ENCODE measurements at places on chromosomes 2 and 18. TPM values are rescaled to one million over a fixed set of nuclear protein-coding genes. Genes with fewer than 3 reads are reported as not detected.

DNA sequence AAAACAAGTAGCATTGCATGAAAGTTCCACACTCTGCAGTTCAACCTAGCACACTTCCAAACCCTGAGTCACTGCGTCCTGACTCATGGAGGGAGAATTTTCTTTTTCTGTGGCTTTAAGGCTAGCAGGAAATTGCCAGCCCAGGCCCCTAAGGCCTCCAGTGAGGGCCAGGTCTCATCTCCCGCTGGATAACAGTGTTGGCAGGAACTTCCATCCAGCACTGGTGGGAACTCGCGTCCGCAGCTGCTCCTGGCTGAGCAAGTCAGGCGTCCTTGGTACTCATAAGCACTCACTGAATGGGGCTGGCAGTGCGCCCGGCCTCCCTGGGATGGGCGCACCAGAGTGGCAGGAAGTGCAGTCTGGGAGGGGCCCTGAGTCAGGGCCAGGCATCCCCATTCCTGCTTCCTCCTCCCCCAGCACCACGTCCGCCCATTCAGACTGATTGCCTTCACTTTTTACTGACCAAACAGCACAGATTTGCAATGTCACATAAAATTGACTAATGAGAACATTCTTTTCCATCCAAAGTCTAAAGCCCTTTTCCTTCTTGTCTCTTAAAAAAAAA lies 14.3 kb downstream of the MALL start:
- DNase-seq = peak; percentile 98
- H3K27ac ChIP-seq = peak overlapping the region; percentile 90
- peak overlapping the region; percentile 36 for H3K4me3 ChIP-seq

GRCh38 chr2:196606516-196606915 lies 33.0 kb upstream of the CCDC150 start:
- H3K27ac ChIP-seq = no peak overlapping the region
- peaks cover 11% of the 10 kb centered on the region for H3K4me1 ChIP-seq
- no peak for DNase-seq
- H3K36me3 ChIP-seq = no peaks in the 10 kb centered on the region
- H3K4me3 ChIP-seq = no peak overlapping the region

The SLC5A7 gene
- total RNA-seq = not detected

The AKAIN1 gene
- not detected for total RNA-seq

DNA sequence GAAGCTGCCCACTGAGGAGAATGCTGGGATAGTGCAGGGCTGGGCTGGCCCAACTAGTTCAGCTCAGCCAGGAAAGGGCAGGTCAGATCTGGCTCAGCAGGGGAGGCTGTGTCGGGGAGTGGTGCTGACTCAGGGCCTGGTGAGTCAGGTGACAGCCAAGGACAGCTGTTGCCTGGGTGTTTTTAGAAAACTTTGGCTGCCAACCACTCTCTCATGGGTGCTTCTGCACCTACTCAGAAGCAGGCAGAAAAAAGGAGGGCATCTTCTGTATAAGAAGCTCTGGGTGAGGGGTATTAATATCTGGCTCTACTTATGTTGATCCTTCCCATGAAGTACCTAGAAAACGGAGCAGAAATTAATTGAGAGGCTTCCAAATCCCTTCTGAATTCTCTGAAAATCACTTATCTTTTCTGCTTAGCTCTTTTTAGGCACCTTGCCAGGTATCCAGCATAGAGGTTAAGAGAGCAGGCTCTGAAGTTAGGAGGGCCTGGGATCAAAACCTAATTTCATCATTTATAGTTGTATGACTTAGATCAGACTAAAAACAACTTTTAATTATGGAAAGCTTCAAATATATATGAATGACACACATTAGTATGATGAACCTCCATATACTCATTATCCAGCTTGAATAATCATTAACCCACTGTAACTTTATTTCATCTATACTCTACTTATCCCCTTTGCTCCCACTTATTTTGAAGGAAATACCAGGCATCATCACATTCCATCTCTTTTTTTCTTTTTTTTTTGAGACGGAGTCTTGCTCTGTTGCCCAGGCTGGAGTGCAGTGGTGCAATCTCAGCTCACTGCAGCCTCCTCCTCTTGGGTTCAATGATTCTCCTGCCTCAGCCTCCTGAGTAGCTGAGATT lies 15.5 kb upstream of the RAB10 start:
- no peak overlapping the region for H3K4me3 ChIP-seq
- peak overlapping the region; percentile 69 for H3K27ac ChIP-seq
- no peaks in the 10 kb centered on the region for H3K36me3 ChIP-seq
- no peaks in the 10 kb centered on the region for H3K27me3 ChIP-seq
- peak; percentile 71 for DNase-seq
- H3K4me1 ChIP-seq = peaks cover 17% of the 10 kb centered on the region

DNA sequence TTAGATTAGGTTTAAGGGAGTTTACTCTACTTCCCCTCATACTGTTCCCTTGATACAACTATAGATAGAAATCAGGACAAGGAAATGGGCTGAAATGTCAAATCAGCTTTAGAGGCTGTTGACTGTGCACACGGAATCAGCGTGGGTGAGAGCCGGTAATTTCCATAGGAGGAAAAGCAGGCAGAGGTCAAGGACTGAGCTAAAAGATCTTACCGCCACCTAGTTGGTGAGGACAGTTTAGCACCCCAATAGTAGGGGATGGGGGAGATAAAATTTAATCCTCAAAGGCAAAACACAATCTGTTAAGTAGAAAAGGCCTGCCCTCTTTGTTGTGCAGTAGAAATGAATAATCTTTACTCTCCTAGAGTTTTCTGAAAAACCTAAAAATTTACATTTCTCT lies 1154.5 kb upstream of the CHAC2 start:
- no peak overlapping the region for H3K4me3 ChIP-seq
- H3K27ac ChIP-seq = no peak overlapping the region
- H3K4me1 ChIP-seq = no peaks in the 10 kb centered on the region
- H3K36me3 ChIP-seq = no peaks in the 10 kb centered on the region

- peaks cover 18% of the 10 kb centered on the region for H3K27me3 ChIP-seq
- H3K36me3 ChIP-seq = no peaks in the 10 kb centered on the region
- no peak for DNase-seq
- no peak overlapping the region for H3K27ac ChIP-seq
Measured at GRCh38 chr2:240322991-240323390, 112.5 kb upstream of the GPC1 start.

DNA sequence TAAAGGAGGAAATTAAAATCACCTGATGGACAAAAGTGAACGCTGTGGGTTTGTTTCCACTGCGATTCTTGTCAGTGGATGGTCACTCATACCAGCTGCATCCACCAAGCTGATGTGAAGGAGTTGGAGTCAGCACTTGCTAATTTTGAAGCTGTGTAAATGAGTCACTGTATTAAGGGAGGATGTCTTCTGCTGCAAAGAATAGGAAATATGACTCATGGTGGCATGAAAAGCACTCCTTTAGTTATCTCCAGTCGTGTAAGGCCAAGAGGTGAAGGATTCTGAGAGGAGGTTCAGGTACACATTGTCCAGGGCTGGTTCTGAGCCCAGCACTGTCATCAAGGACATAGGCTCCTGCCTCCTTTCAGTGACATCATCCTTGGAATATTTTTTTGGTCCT lies 71.7 kb upstream of the SKOR2 start:
- H3K4me1 ChIP-seq = no peaks in the 10 kb centered on the region
- peaks cover 71% of the 10 kb centered on the region for H3K27me3 ChIP-seq
- no peak overlapping the region for H3K4me3 ChIP-seq
- no peaks in the 10 kb centered on the region for H3K36me3 ChIP-seq

DNA sequence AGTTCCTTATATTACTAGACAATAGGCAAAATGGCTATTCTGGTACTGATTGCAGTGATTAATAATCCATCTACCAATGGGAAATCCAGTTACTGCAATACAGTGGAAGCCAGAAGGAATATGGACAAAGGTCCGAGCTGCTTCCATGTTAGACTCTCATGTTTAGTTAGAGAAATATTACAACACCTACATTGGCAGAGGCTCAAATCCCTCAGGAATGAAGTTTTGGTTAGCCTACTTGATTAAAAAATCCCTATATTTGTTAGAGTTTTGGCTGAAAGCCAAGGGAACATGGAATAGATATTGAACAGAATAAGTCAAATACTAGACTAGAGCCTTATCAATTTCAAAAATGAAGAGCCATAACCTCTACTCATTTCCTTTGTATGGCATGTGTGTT lies 48.5 kb downstream of the ARL6IP6 start:
- no peak overlapping the region for H3K4me3 ChIP-seq
- no peaks in the 10 kb centered on the region for H3K27me3 ChIP-seq
- no peaks in the 10 kb centered on the region for H3K4me1 ChIP-seq
- DNase-seq = no peak

DNA sequence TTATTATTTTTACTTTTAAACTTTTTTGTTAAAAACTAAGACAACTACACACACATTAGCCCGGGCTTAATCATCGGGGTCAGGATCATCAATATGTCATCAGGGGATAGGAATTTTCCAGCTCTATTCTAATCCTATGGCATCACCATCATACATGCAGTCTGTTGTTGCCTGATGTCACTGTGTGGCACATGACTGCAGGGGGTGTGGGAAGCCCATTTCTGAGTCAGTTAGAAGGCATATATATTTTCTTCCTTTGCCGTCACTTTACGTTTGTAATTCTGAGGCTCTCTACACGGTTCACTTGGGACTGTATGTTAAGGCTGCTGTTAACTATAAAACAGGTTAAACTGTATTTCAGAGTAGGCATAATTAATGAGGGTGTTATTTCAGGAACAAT lies 144.4 kb upstream of the ITGA6 start:
- H3K4me1 ChIP-seq = peaks cover 46% of the 10 kb centered on the region
- no peak overlapping the region for H3K27ac ChIP-seq
- no peaks in the 10 kb centered on the region for H3K36me3 ChIP-seq
- no peak for DNase-seq

The AGBL5 gene
- total RNA-seq = 10.0 TPM

DNA sequence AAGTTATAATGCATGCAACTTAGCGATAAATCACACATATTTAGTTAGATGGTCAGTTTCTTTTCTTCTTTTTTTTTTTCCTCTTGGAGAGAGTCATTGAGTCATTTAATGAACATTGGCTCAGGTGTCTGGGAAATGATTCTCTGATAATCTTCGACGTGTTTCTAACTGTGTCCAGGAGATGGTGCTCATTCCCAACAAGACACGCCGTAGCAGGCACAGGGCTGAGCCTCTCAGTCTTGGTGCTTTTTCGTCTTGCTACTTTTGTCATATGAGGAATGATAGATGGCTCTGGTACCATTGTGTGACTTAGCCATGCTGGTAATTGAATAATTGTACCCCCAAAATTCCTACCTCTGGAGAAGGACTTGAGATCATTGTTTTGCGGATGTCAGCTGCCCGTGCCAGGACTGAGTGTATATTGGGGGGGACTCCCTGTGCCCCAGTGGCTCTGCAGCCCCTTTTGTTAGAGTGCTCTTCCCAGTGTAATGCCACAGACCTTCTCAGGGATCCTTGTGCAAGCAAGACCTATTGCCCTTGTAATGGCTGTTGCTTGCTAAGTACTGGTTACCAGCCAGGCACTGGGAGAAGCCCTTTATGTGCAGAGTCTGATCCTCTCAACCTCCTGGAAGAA lies 107.6 kb upstream of the CYRIA start:
- no peak for DNase-seq
- H3K36me3 ChIP-seq = no peaks in the 10 kb centered on the region

The LANCL1 gene
- total RNA-seq = 65.4 TPM

GRCh38 chr2:63589148-63589958 lies 590 bp downstream of the MDH1 start:
- peaks cover 72% of the 10 kb centered on the region for H3K4me1 ChIP-seq
- no peaks in the 10 kb centered on the region for H3K27me3 ChIP-seq
- peak overlapping the region; percentile 97 for H3K27ac ChIP-seq
- H3K4me3 ChIP-seq = peak overlapping the region; percentile 86

The COL3A1 gene
- total RNA-seq = 98.5 TPM

DNA sequence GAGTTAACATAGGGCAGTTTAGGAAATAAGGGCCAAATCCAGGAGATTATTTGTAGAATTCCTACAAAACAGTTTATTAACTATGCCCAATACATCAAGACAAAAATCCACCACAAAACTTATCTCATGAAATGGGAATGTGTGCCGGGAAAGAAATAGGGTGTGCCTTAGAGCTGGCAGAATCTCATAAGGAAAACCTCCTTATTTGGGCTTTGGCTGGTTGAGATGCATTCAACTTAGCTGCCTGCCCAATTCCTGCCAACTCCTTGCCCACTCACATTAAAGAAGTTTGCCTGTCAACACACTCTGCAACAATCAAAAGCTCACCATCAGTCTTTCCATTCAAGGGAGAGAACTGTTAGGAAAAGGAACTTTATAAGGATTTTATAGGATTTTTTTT lies 500.6 kb downstream of the SATB2 start:
- no peak for DNase-seq
- H3K4me3 ChIP-seq = no peak overlapping the region
- H3K36me3 ChIP-seq = no peaks in the 10 kb centered on the region
- no peak overlapping the region for H3K27ac ChIP-seq

DNA sequence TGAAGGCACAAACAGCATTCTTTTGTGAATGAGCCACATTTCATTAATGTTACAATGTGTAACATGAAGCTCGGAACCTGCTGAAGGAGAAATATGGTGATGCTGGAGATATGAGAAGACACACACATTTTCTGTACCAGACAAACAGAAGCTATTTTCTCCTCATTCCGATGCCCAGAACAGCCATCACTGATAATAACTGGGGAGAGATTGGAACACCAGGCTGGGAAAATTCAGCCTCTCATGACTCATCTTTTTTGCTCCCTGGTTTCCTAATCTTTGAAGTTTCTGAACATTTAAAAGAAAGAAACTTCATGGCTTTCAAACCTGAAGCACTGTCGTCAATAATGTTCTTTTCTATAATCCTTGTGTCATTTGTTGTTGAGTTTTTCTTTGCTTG lies 110.9 kb downstream of the LYPD6 start:
- H3K27me3 ChIP-seq = no peaks in the 10 kb centered on the region
- no peaks in the 10 kb centered on the region for H3K36me3 ChIP-seq
- DNase-seq = no peak
- no peak overlapping the region for H3K27ac ChIP-seq
- H3K4me1 ChIP-seq = no peaks in the 10 kb centered on the region

The CCDC85A gene
- 4.4 TPM for total RNA-seq

DNA sequence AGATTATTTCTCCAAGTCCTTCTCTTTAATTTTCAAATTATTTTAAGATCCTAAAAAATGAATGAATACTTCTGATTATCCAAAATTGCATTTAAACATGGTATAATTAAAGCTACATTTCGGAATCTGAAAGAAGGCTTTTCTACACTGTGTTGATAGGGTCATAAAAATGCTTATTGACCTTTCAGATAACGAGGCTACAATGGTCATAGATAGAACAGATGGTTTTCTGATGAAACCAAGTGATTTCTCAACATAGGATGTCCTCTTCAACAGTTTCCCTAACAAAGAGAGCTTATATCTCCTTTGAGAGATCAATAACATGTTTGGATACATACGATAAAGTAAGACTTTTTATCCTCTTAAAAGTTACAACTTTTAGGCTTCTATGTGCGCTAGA lies 201.1 kb downstream of the PTH2R start:
- no peaks in the 10 kb centered on the region for H3K36me3 ChIP-seq
- H3K4me1 ChIP-seq = no peaks in the 10 kb centered on the region
- DNase-seq = no peak
- no peak overlapping the region for H3K27ac ChIP-seq
- no peak overlapping the region for H3K4me3 ChIP-seq

The LHCGR gene
- 0.16 TPM for total RNA-seq

GRCh38 chr2:116223912-116224311 lies 1590.6 kb upstream of the DDX18 start:
- no peaks in the 10 kb centered on the region for H3K36me3 ChIP-seq
- DNase-seq = no peak
- H3K27ac ChIP-seq = no peak overlapping the region
- H3K4me3 ChIP-seq = no peak overlapping the region

The DDX18 gene
- 25.5 TPM for total RNA-seq

- no peak overlapping the region for H3K4me3 ChIP-seq
- peaks cover 38% of the 10 kb centered on the region for H3K36me3 ChIP-seq
- peaks cover 62% of the 10 kb centered on the region for H3K4me1 ChIP-seq
- peak overlapping the region; percentile 30 for H3K27ac ChIP-seq
- no peaks in the 10 kb centered on the region for H3K27me3 ChIP-seq
Measured at GRCh38 chr2:159209341-159210306, 76.9 kb downstream of the WDSUB1 start.

All from left ventricle myocardium inferior (tissue), 1 donor.